ENCODE measurements at places on chromosomes 12 and 14.

GRCh38 chr12:25321772-25322171, 71.0 kb upstream of the KRAS start:
- DNase-seq = no peak

DNA sequence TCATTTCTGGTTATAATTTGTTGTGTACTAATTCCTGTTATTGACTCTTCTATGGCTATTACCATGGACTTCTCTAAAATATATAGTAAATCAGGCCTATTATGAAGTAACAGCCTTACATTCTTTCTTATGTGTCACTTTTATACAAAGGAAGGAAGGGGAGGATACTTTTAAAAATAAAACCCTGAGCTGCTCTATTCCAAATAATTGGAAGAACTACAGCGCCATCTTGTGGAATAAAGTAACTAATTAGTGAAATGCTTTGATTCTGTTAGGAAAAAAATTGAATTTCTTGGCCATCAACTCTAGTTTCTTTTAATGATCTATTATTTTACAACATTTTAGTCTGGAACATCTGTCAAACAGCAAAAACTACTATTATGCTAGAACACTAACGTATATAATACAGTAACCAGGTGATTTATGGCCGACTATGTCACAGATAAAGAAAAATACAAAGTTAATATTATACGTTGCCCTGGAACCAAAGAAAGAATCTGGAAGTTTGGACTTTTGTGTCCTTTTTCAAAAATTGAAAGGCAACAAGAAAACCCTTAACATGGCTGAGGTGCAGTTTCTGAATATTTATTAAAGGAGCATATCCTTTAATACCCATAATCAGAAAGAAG, 55.0 kb upstream of the NELL2 start:
- DNase-seq = peak; percentile 68

- DNase-seq = no peak
These were observed 5.6 kb downstream of the KRR1 start for GRCh38 chr12:75505706-75506312.

DNA sequence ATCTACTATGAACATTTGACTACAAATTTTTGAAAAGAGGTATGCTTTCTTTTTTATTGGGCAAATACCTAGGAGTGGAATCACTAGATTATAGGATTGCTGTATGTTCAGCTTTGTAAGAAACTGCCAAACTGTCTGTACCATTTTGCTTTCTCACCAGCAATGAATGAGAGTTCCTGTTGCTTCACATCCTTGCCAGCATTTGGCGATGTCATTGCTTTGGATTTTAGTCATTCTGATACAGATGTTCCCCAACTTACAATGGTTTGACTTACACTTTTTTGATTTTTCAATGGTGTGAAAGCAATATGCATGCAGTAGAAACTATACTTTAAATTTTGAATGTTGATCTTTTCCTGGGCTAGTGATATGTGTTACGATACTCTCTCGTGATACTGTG, 328.7 kb downstream of the RAD51B start:
- DNase-seq = peak; percentile 27

GRCh38 chr14:85214471-85214870, 315.5 kb upstream of the FLRT2 start:
- DNase-seq = no peak

DNA sequence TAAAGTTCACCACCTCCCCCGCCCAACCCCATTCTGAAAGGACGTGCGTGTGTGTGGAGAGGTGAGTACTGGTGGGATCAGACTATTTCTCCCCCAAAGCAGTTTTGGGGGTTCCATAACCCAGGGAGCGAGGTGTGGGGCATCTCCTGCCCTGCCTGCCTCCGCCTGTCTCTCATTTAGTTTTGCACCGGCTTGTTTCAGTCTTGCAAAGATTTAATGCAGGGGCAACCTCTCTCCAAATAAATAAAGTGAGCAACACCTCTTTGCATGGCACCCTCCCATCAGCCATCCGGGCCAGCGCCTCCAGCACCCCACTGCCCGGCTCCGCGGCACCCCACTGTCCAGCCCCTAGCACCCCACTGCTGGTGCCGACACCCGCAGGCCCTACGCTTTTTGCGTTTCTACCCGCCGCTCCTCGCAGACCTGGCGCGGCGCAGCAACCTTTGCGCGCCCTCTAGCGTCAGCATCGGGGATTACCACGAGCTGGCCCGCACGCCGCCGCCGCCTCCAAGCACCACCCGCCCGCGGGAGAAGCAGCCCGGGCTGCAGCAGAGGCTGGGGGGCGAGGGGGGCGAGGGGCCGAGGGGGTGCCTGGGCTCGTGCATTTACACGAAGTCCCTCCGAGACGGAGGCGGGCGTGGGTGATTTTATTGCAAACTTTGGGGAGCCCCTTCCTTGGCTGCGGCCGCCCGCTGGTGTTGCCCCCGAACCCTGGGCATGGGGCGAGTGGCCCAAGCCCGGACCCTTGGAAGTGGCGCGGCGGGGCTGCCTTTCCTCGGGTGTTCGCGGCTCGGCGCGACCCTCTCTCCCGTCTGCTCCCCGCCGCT, 55.8 kb upstream of the VRK1 start:
- peak; percentile 70 for DNase-seq

Data from activated CD4-positive, alpha-beta T cell treated with anti-CD3 and anti-CD28 coated beads, Interleukin-2, amount 50 U/mL, for 16 hours (primary cell).